ENCODE measurements at places on chromosomes 6 and 20.

GRCh38 chr6:113650610-113650979 lies 206.6 kb upstream of the MARCKS start:
- DNase-seq = no peak

GRCh38 chr6:167925026-167925425 lies 72.4 kb upstream of the KIF25 start:
- DNase-seq = no peak

DNA sequence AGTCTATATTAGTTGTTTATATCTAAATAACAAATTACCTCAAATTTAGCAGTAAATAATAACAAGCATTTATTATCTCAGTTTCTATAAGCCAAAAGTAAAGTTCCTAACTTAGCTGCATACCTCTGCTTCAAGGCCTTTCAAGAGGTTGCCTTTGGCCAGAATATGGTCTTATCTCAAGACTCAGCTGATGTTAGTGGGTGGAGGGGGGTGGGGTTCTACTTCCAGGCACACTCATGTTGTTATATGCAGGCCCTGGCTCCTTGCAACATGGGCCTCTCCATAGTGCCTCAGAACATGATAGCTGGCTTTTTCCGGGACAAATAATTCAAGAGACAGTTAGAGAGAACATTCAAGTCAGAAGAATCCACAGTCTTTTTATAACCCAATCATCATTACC lies 266.0 kb downstream of the ADGRB3 start:
- no peak for DNase-seq

GRCh38 chr6:73032586-73032985 lies 192.7 kb downstream of the KHDC1L start:
- DNase-seq = peak; percentile 2

GRCh38 chr6:28589957-28590349 lies 64.3 kb downstream of the GPX5 start:
- no peak for DNase-seq

GRCh38 chr6:149628875-149629510 lies 19.5 kb downstream of the KATNA1 start:
- DNase-seq = peak; percentile 22

- no peak for DNase-seq
Observed at GRCh38 chr6:165984729-165985275, 182.8 kb downstream of the TBXT start.

- no peak for DNase-seq
Observed at GRCh38 chr6:5570641-5571040, 309.3 kb downstream of the FARS2 start.

DNA sequence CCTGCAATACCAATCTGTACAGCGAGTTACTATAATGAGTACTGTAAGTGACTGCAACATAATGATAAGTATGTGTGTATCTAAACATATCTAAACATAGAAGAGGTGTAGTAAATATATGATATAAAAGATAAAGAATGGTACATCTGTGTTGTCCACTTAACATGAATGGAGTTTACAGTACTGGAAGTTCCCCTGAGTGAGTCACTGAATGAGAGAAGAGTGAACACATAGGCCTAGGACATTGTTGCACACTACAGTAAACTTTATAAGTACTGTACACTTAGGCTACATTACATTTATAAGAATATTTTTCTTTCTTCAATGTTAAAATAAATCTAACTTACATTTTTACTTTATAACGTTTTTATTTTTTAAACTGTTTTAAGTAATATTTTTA lies 380.4 kb downstream of the MMUT start:
- no peak for DNase-seq

- DNase-seq = peak; percentile 55
Observed at GRCh38 chr6:127554435-127555006, 22.5 kb upstream of the C6orf58 start.

GRCh38 chr6:109478841-109479624 lies 4.0 kb downstream of the ZBTB24 start:
- DNase-seq = no peak

DNA sequence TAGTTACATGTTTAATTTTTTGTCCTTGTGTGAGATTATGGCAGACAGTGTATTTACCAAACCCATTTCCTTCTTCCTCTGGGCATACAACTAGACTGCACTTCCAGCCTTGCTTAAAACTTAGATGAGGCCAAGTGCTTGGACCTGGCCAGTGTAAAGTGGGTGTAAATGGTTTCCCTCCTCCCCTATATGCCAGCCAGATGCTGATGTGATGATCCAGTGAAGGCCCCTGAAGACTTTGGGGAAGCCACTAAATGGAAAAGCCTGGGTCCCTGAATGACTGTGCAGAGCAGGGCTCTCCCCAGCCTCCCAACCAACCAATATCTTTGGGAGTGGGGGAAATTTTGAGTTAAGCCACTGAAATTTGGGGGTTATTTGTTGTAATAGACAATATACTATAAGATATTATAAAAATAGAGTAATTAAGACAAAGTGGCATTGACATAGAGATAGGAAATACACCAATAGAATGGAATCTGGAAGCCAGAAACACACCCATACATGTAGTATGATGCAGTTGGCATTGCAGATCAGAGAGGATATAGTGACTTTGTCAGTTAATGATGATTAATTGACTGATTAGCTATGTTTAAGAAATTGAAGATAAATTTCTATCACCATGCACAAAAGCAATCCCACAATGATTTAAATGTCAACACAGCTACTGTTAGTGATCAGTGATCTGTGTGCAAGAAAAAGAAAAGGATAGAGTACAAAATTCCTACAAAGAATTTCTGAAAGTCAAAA lies 10.4 kb upstream of the SNX9 start:
- no peak for DNase-seq

GRCh38 chr20:47546184-47547033 lies 44.7 kb downstream of the NCOA3 start:
- no peak for DNase-seq

- peak; percentile 10 for DNase-seq
Observed at GRCh38 chr6:20866935-20867703, 332.9 kb downstream of the CDKAL1 start.

GRCh38 chr20:52804497-52805295 lies 167.5 kb upstream of the TSHZ2 start:
- no peak for DNase-seq

DNA sequence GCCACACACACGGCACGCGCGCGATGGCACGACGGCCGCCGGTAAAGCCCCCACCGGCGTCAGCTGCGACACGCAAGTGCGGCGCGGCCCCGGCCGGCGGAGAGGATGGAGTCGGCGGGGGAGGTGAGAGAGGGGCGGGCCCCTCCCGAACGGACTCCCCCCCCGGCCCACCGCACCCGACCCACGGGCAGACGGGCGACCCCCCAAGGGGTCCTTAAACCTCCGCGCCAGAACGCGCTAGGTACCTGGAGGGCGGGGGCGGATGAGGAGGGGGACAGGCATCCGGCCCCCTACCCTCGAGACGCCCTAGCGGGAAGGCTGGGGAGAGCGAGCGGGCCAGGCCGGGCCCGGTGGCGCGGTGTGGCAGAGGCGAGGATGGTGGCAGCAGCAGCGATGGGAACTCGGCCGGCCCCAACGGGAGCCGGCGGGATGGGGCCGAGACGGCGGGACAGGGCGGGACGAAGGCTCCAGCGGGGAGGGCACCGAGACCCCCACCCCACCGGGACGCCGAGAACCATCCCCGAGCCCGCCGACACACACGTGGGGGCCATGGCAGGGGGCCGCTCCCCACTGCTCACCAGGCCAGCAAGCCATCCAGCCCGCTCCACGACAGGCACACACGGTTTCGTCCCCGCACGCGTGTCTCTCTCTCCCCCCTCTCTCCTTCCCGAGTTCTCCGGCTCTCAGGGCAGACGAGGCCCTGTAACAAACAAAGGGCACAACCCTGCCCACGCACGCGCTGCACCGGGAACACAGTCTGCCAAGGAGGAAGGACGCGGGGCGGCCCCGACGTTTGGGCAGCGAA lies 1515.4 kb upstream of the DEFB115 start:
- no peak for DNase-seq

DNA sequence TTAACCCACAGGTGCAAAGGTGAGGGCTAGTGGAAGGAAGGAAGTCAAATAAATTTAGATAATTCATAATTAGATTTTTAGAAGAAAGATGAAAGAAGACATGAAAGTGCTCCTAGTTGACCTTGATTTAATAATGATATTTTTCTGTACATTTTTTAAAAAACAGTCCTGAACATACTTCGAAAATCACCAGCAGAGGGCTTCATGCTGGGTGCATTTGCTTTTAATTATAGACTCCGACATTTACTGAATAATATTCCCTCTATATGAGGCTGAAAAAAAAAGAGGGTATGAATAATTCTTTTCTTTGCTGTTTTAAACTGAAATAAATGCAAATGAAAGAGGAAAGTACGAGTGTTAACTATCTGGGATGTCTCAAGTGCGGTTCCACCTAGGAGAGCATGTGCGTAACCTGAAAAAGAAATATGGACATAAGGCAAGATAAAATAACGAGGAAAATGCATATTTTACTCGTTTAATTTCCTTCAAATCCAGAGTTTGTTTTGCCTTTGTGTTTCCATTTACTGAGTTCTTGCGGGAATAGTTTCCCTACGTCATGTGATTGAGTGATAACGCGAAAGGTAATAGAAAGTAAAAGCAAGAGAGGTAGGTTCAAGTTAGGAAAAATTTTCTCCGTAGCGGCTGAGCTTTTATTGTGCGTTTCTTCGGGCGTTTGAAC lies 3.1 kb upstream of the TFAP2B start:
- DNase-seq = no peak

DNA sequence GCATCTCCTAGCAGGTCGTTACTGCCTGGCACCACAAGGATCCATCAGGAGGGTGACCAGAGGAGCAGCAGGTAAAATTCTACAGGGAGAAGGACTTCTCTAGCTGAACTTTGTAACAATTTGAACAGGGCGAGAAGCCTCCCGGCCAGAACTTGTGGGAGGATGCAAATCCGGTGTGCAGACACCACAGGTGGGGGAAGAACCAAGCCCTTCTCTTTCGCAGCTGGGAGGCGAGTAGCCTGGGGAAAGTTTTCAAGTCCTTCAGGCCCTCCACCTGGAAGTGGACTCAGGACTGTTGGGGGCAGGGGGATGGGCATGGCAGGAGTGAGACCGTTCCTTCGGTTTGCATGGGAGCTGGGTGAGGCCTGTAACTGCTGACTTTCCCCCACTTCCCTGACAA lies 42.7 kb upstream of the FAM210B start:
- no peak for DNase-seq

DNA sequence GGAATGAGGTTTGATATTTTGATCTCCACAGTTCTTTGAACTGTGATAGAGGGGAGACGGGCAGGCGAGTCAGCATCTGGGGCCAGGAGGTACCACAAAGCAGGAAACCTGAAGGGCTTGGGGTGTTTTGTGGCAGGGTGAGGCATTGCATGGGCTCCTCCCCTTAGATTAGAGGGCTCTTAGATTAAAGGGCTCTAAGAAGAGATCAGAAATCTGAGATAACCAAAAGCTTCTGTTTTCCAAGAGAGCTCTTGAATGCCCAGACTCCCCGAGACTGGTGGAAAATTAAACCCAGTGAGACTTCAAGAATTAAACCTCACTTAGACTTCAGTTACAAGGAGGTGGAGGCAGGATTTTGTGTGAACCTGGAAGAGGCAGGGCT lies 2.4 kb upstream of the GPX5 start:
- DNase-seq = peak; percentile 8

- DNase-seq = no peak
Observed at GRCh38 chr6:169069356-169069755, 184.3 kb downstream of the THBS2 start.

GRCh38 chr6:140988780-140989179 lies 1143.9 kb upstream of the GJE1 start:
- DNase-seq = no peak

DNA sequence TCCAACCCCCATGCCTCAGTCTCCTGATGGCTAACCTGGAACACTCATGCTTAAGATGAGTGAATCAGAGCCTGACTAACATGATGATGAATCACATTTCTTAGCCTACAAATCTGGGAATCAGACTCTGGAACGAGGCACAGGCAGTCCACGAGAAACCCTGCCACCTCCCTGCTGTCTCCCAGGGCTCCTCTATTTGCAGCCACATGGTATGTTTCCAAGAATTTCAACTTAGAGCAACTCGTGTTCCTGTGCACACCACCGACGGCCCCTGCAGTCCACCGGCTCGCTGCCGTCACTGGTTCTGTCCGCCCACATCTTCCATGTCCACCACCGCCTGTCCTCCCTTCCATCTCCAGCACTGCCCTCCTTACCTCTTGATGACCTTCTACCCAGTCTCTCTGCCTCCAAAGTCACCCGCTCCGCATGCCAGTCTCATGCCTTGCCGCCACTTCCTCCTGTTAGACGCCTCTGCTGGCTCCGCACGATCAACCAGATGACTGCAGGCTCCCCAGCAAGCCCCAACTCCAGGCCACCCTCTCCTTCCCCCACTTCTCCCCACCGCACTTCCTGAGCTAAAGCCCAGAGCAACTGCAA lies 87.6 kb downstream of the AGPAT4 start:
- no peak for DNase-seq

DNA sequence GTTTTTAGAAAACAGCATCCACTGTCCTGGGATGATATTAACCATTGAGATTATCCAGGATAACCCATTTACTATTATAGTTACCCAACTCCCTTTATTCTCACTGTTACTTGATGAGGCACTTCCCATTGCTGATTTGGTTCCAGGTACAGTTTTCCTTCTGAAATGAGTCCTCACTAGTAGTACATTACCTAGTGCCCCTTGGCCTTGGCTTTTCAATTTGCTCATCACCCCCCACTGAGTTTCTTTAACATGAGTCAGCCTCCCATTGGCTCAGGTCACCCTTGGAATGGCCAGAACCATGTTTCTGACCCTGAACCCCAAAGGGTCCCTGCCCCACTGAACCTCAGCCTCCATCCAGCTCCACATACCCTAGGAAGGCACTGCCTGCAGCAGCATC lies 28.4 kb downstream of the MDGA1 start:
- DNase-seq = no peak

DNA sequence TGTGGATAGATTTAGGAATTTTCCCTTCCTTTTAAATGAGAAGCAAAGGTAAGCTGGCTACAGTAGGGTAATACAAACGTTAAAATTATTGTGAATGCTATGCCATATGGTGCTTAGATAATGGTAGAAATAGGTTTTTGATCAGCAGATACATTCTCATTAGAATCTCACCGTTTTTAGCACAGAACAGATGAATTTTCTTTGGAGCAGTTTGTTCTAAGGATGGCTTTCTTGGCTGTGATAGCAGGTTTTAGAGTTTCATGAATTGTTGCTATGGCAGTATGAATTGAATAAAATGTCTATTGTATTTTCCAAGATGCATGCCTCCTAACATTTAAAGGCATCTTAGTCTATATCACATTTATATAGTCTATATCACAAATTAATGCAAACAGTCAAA lies 1394.5 kb downstream of the EPHA7 start:
- no peak for DNase-seq

- DNase-seq = peak; percentile 55
Observed at GRCh38 chr20:33947709-33948295, 45.9 kb upstream of the RALY start.

GRCh38 chr6:14254505-14254904 lies 136.9 kb downstream of the CD83 start:
- DNase-seq = no peak
